Activated naive CD8-positive, alpha-beta T cell treated with anti-CD3 and anti-CD28 coated beads, Interleukin-2, amount 50 U/mL, for 24 hours (primary cell): ENCODE measurements at places on chromosomes 2 and 18.

- H3K4me1 ChIP-seq = no peaks in the 10 kb centered on the region
- H3K27ac ChIP-seq = no peak overlapping the region
- DNase-seq = no peak
- H3K4me3 ChIP-seq = no peak overlapping the region
- no peaks in the 10 kb centered on the region for H3K27me3 ChIP-seq
These were observed 253.3 kb upstream of the OSR1 start for GRCh38 chr2:19611491-19612332.

DNA sequence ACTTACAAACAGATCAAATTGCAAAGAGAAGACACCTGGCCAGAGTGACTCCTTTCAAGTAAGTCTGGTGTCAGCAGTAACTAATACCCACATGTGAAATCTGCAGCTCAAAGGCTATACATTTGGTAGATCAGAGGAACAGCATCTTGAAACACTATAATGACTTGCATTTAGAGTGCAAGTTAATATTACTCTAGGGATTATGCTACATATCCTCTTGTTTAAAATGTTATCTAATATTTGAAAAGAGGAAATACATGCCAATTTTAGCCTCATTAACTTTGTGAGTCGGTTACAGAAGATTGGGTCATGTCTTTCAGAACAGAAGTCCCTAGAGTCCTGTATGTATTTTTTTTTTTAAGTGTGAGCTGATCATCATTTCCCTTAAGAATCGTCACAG lies 15.2 kb downstream of the LANCL1 start:
- H3K27me3 ChIP-seq = no peaks in the 10 kb centered on the region
- H3K27ac ChIP-seq = no peak overlapping the region
- no peak overlapping the region for H3K4me3 ChIP-seq
- peaks cover 37% of the 10 kb centered on the region for H3K36me3 ChIP-seq

DNA sequence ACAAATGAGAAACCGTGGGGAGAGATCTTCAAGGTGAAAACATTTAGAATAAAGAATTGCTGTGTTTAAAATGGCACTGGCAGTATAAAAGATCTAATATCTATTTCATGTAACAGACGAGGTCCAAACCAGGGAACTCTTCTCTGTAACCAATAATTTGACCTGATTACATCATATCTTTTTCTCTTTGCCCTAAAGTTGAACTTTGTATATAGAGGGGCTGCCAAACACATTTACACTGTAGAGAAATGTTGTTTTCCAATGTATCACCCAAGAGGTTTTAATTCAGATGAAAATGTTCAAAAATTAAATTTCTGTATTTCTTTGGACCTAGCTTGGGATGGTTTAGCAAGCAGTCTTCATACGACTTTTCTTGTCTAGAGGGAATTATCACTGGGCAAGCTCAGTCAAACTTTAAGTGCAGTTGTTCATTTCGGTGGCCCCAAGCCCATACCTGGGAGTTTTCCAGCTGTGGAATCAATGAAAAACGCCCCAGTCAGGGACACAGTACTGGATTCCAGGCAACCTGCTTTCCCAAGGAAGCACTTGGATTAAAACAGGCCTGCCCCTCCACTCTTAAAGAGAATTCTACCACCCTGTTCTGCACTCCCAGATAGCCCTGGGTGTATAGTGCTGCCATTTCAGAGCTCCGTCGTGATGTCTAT lies 208.5 kb upstream of the FN1 start:
- no peaks in the 10 kb centered on the region for H3K4me1 ChIP-seq
- H3K36me3 ChIP-seq = no peaks in the 10 kb centered on the region
- no peak overlapping the region for H3K4me3 ChIP-seq
- H3K27me3 ChIP-seq = no peaks in the 10 kb centered on the region

DNA sequence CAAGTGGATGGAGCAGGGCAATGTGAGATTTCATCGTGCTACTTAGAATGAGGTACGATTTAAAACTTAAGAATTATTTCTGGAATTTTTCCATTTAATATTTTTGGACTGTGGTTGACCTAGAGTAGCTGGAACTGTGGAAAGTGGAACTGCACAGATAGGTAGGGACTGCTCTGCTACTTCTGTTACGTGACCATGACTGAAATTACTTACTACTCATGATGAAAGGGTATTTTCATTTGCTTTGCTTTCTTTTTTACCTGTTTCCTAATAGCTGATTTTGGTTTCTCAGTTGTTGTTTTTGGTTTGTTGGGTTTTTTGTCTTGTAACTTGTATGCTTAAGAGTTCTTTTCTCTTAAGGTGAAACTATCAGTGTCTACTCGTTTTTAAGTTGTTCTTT lies 11.4 kb downstream of the UBE2E3 start:
- H3K27me3 ChIP-seq = no peaks in the 10 kb centered on the region
- peaks cover 10% of the 10 kb centered on the region for H3K4me1 ChIP-seq
- no peak overlapping the region for H3K27ac ChIP-seq
- H3K36me3 ChIP-seq = peaks cover 26% of the 10 kb centered on the region
- no peak overlapping the region for H3K4me3 ChIP-seq

DNA sequence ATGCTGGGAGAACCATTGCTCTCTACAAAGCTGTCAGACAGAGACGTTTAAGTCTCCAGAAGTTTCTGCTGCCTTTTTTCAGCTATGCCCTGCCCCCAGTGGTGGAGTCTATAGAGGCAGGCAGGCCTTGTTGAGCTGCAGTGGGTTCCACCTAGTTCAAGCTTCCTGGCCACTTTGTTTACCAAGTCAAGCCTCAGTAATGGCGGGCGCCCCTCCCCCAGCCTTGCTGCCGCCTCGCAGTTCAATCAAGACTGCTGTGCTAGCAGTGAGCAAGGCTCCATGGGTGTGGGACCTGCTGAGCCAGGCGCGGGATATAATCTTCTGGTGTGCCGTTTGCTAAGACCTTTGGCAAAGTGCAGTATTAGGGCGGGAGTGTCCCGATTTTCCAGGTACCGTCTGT lies 52.7 kb upstream of the SCYGR2 start:
- H3K4me1 ChIP-seq = peaks cover 14% of the 10 kb centered on the region
- H3K4me3 ChIP-seq = no peak overlapping the region
- peak; percentile 9 for DNase-seq
- H3K36me3 ChIP-seq = peaks cover 59% of the 10 kb centered on the region
- no peaks in the 10 kb centered on the region for H3K27me3 ChIP-seq

DNA sequence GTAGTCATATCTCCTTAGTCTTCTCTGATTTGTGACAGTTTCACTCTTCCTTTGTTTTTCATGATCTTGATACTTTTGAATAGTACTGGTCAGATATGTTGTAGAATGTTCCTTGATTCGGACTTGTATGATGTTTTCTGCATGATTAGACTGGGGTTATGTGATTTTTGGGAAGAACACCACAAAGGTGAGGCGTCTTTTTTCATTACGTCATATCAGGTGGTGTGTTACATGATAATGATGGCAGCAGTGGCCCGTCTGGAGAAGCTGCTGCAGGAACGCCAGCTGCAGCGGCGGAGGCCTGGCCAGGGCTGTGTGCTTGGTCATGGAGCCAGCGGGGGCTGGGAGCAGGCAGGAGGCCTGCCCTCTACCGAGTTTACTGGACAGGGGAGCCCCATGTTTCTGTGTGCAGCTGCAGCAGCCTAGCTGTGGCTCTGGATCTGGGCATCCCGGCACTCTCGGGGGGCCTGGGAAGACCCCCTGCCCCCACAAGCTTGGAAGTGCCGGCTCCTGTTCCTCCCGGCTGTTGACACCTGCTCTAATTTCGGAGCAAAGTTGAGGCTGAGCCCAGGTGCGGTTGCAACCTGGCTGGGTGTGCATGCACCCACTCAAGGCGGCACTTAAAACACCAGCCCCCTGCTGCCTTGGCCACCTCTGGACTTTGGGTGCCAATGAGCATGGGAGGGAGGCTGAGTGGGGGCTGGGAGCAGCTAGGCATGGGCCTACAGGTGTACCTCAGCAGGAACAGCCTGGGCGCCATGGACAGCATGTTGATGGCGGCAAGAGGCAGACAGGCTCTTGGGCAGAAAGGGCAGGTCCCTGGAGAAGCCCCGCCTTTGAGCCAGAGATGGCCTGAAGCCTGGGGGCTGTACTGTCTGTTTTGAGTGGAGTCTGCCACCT lies 26.1 kb downstream of the SLC4A10 start:
- H3K27me3 ChIP-seq = peaks cover 2% of the 10 kb centered on the region
- no peak for DNase-seq
- no peak overlapping the region for H3K27ac ChIP-seq
- H3K4me1 ChIP-seq = no peaks in the 10 kb centered on the region
- no peaks in the 10 kb centered on the region for H3K36me3 ChIP-seq

GRCh38 chr2:241007880-241008710 lies 9.7 kb downstream of the SNED1 start:
- no peaks in the 10 kb centered on the region for H3K27me3 ChIP-seq
- peaks cover 5% of the 10 kb centered on the region for H3K36me3 ChIP-seq
- H3K27ac ChIP-seq = no peak overlapping the region
- no peak overlapping the region for H3K4me3 ChIP-seq
- no peak for DNase-seq

DNA sequence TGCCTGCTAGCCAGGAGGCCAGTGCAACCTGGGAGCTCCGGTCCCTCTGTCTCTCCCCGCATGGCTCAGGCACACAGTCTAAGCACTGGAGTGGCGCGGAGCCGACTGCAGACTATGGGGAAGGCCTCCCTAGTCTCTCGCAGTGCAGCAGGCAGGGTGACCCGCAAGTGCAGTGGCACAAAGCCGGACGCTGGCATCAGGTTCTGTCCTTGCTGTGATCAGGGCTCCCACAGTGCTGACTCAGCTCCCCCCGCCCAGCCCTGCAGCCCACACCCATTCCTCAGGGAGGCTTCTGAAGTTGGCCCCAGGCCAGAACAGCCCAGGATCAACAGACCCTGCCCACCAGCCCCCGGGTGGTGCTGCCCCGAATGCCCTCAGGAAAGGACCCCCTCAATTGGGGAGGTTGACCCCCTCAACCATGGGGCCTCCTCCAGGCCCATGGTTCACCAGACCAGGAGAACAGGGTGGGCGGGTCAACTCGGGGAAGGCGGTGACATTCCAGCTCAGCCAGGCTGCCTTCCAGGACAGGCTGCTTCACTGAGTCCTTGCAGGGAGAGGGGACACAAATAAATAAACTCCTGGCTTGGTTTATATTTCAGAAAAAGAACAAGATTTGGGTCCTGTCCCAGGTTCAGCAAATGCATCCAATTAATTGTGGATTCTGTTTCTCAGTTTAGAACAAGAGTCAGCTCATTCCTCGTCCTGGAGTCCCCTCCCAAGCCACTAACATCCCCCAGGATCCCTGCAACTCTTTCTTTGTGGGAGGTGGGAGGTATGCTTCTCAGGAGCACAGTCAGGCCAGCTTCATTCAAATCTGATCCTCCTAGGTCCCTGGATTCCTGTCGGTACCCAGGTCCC lies 12.2 kb downstream of the BIN1 start:
- no peak overlapping the region for H3K27ac ChIP-seq
- no peaks in the 10 kb centered on the region for H3K36me3 ChIP-seq
- H3K4me1 ChIP-seq = peaks cover 9% of the 10 kb centered on the region
- no peaks in the 10 kb centered on the region for H3K27me3 ChIP-seq
- H3K4me3 ChIP-seq = no peak overlapping the region
- no peak for DNase-seq

GRCh38 chr2:19990416-19990728 lies 467 bp upstream of the WDR35 start:
- H3K4me1 ChIP-seq = peaks cover 32% of the 10 kb centered on the region
- H3K27me3 ChIP-seq = peaks cover 19% of the 10 kb centered on the region

DNA sequence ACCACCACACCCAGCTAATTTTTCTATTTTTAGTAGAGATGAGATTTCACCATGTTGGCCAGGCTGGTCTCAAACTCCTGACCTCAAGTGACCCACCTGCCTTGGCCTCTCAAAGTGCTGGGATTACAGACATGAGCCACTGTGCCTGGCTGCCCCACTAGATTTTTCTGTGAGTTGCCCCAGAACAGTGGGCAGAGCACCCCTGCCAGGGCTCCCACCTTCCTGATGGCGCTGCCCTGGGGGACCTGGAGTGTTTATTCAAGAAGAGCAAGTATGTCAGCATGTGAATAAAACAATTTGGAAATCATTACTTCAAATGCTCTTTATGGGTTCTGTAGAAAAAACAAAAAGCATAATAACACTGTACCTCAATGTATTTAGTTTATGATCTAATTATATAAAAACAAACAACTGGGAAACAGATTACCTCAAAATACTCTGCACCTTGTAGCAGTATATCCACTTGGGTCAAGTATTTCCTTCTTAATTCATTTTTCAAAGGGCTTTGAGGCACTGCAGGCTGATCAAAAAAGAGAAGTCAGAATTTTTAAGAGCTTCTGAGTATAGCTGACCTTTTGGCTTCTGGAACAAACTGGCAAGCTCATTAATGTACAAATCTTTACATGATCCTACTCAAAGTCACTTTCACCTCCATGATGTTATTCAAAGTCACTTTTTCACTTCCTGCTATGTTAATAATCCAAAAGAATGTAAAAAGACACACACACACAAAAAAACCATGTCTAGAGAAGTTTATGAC lies 8.9 kb downstream of the HJURP start:
- peaks cover 4% of the 10 kb centered on the region for H3K4me1 ChIP-seq
- H3K4me3 ChIP-seq = no peak overlapping the region
- no peaks in the 10 kb centered on the region for H3K27me3 ChIP-seq
- peaks cover 88% of the 10 kb centered on the region for H3K36me3 ChIP-seq

GRCh38 chr18:73945130-73945792 lies 202.4 kb downstream of the FBXO15 start:
- no peak overlapping the region for H3K27ac ChIP-seq
- peaks cover 3% of the 10 kb centered on the region for H3K4me1 ChIP-seq
- H3K4me3 ChIP-seq = no peak overlapping the region
- no peak for DNase-seq

GRCh38 chr2:112694182-112694581 lies 26.6 kb upstream of the NT5DC4 start:
- H3K27me3 ChIP-seq = peaks cover 3% of the 10 kb centered on the region
- DNase-seq = no peak
- H3K36me3 ChIP-seq = no peaks in the 10 kb centered on the region

GRCh38 chr2:38526195-38526594 lies 76.5 kb downstream of the HNRNPLL start:
- no peak overlapping the region for H3K27ac ChIP-seq
- no peak for DNase-seq
- H3K27me3 ChIP-seq = peaks cover 24% of the 10 kb centered on the region
- H3K36me3 ChIP-seq = no peaks in the 10 kb centered on the region
- peaks cover 7% of the 10 kb centered on the region for H3K4me1 ChIP-seq

DNA sequence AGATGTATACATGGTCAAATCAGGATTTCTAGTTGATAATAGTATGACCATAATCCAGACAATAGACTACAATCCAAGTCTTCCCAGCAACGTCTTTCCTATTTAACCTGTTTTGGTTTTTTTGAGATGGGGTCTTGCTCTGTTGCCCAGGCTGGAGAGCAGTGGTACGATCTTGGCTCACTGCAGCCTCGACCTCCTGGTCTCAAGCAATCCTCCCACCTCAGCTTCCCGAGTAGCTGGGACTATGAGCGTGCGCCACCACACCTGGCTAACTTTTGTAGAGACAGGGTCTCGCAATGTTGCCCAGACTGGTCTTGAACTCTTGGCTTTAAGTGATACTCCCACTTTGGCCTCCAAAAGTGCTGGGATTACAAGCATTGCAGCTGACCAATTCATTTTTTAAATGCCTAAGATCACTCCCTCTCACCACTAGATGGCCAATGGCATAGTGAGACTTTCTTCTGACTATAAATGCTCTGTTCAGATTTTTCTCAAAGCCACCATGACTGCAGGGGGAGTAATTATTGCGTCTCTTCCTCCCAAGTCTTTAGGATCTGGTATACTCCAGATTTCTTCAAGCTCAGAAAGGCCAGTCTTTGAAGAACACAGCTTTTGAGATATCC lies 47.6 kb downstream of the HNRNPLL start:
- no peak for DNase-seq
- H3K36me3 ChIP-seq = peaks cover 4% of the 10 kb centered on the region
- no peaks in the 10 kb centered on the region for H3K27me3 ChIP-seq
- peaks cover 24% of the 10 kb centered on the region for H3K4me1 ChIP-seq
- no peak overlapping the region for H3K4me3 ChIP-seq
- no peak overlapping the region for H3K27ac ChIP-seq

- DNase-seq = no peak
- peaks cover 28% of the 10 kb centered on the region for H3K36me3 ChIP-seq
- peak overlapping the region; percentile 99 for H3K4me3 ChIP-seq
- peaks cover 2% of the 10 kb centered on the region for H3K27me3 ChIP-seq
- H3K27ac ChIP-seq = peak overlapping the region; percentile 93
These were observed 1.3 kb downstream of the RAB10 start for GRCh38 chr2:26035090-26035743.
